ENCODE measurements at places on chromosomes 1 and 21. TPM values are rescaled to one million over a fixed set of nuclear protein-coding genes. Genes with fewer than 3 reads are reported as not detected.

The TDRD5 gene
- not detected for total RNA-seq

The OR2W3 gene
- total RNA-seq = not detected

The TMCO2 gene
- not detected for total RNA-seq

The SPRR2F gene
- not detected for total RNA-seq

The TTC22 gene
- under 0.01 TPM for total RNA-seq

The IFNGR2 gene
- 44.8 TPM for total RNA-seq

The MROH9 gene
- not detected for total RNA-seq

The PTPRC gene
- total RNA-seq = not detected

The PPIAL4G gene
- total RNA-seq = not detected

The TNFAIP8L2 gene
- not detected for total RNA-seq

The TMEM269 gene
- 0.15 TPM for total RNA-seq

The SLC22A15 gene
- total RNA-seq = 7.6 TPM

The FTCD gene
- total RNA-seq = 1.7 TPM

The LCE3D gene
- total RNA-seq = not detected

The CCDC24 gene
- 3.8 TPM for total RNA-seq

The HENMT1 gene
- 2.3 TPM for total RNA-seq

The OR2L13 gene
- not detected for total RNA-seq

The LMOD1 gene
- total RNA-seq = 22.2 TPM

The GCSAML gene
- not detected for total RNA-seq

The ALPL gene
- 0.87 TPM for total RNA-seq

The AMPD1 gene
- total RNA-seq = not detected

The CYP4B1 gene
- total RNA-seq = not detected

The MX1 gene
- total RNA-seq = 6.1 TPM

The LRRC52 gene
- total RNA-seq = not detected

The EIF3I gene
- total RNA-seq = 426 TPM

The DNASE2B gene
- total RNA-seq = not detected

The FCGR3A gene
- not detected for total RNA-seq

The BTG2 gene
- 46.8 TPM for total RNA-seq

The PRDX6 gene
- 227 TPM for total RNA-seq

The WNT4 gene
- not detected for total RNA-seq
